ENCODE measurements at places on chromosomes 12 and 14.

- no peak for DNase-seq
Observed at GRCh38 chr12:58253663-58254062, 312.3 kb downstream of the ATP23 start.

- DNase-seq, result no peak
Observed at GRCh38 chr12:61694214-61694613, 566.0 kb upstream of the USP15 start.

GRCh38 chr12:172732-173161 is 41.2 kb downstream of the SLC6A12 start:
- no peak for DNase-seq

- no peak for DNase-seq
Observed at GRCh38 chr14:21989090-21989489, 315.5 kb upstream of the OR4E1 start.

DNA sequence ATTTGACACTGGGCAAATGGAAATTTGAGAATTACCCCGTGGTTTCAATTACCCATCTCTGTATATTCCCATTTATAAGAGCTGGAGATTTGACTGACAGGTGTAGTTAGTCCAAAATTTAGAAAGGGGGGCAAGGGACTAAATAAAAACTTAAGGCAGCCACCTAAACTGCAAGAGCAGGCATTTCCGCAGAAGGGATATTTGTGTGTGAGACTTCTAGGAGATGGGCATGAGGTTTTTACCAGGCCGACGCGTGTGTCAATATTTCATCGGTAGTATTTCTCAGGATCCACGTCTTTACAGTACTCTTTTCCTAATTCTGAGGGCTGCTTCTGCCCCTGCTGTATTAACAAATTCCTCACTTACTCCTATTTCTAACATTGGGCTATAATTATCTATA is 1.4 kb downstream of the FAR2 start:
- DNase-seq, result no peak

GRCh38 chr14:94770251-94770749 is 387 bp upstream of the GSC start:
- DNase-seq, result no peak

DNA sequence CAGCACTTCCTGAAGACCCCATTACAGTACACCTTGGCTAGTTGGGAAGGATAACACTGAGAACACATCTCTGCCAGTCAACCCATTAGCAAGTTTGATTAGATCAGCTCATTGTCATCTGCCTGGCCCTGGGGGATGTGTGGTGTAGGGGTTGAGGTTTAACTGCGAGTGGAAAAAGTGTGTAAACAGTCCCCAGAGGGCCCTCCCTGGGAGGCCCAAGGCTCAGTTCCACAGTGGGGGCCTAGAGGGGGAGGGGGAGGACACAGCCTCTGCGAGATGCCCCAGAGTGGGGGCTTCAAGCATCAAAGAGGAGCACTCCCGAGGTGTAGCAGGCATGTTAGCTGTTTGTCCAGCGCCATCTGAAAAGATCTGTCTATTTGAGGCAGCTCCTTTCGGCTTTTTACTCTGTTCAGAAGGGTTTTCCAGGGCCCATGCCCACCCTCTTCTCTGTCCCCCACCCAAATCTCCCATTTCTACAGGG is 344 bp downstream of the LPAR5 start:
- peak; percentile 43 for DNase-seq

DNA sequence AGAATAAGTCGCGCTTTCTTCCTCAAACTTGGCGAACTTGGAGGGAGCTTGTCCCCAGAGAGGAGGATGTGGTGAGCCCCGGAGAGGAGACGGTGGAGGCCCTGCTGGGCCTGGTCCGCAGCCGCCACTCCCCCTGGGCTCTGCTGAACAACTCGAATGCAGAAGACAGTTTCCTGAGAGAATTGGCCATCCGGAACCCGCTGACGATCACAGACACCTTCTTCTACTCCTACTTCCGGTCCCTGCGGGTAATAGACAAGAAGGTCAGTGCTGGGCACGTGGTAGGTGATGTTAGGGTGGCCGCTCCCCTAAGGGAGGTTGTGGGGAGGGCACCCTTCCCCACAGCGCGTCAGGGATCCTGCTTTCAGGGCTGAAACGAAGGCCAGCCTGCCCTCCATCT is 1.6 kb downstream of the LRRC43 start:
- DNase-seq, result no peak

DNA sequence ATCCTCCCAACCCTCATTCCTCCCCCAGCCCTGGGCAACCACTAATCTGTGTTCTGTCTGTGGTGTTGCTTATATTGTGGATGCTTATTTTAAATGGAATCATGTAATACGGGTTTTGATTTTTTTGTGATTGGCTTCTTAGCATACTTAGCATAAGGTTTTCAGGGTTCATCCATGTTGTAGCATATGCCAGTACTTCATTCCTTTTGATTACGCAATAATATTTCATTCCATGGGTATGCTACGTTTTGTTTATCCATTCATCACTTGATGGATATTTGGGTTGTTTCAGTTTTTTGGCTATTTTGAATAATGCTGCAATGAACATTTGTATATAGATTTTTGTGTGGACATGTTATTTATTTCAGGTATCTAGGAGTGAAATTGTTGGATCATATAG is 82.9 kb downstream of the TSPAN9 start:
- no peak for DNase-seq

DNA sequence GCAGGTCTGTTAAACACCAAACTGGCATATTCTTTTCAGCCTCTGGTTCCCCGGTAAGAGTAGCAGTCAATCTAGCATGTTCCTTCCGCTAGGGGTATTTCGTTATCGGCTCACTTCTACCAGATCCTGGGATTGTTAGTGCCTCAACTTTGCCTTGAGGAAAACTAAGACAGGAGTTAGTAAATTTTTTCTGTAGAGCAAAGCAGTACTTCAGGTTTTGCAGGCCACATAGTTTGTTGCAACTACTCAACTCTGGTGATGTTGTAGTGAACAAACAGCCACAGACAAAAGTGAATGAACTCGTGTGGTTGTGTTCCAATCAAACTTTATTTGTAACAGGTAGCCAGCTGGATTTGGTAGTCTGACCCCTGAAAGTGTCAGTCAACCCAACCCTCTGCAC is 6.3 kb upstream of the CDH24 start:
- no peak for DNase-seq

DNA sequence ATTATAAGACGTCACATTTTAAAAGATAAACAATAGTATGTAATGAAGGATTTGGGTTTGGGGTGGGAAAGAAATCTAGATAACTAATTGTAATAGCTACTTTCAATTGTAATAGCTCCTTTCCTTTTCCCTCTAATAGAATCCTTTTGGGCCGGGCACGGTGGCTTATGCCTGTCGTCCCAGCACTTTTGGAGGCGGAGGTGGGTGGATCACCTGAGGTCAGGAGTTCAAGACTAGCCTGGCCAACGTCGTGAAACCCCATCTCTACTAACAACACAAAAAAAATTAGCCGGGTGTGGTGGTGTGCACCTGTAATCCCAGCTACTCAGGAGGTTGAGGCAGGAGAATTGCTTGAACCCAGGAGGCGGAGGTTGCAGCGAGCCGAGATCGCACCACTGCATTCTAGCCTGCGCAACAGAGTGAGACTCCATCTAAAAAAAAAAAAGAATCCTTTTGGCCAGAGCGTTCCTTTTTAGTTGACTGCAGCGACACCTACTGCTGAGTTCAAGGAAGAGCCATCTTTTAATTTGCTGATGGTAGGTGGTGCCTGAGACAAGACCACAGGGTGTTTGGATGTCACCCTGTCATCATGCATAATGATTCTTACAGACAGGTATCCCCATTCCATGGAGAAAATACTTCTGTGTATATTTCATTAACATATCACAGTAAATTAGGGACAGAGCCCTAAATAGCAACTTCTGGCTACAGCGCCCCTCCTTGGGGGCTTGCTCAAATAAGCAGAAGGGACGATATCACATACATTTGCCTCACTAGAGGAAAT is 79.5 kb downstream of the ARMH4 start:
- peak; percentile 7 for DNase-seq

- peak; percentile 51 for DNase-seq
Observed at GRCh38 chr12:6607751-6608591, 792 bp upstream of the CHD4 start.

DNA sequence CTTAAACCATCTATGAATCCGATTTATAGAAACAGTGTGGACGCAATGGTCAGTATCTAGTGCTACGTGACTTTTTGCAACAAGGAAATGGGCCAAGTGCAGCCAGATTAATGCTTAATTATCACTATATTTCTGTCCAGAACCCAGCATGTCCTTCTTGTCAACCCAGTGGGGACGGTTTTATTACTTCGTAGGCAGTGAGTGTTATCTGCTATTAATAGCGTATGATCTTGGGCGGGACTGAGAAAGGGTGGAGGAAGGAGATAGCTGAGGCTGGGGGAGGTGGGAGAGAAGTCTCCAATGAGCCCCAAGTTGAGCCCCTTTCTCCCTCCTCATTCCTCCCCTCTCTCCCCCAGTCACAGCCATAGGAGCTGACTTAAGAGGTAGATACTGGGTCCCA is 59.7 kb upstream of the FAM222A start:
- no peak for DNase-seq

GRCh38 chr12:81208187-81208911 is 130.5 kb downstream of the ACSS3 start:
- DNase-seq, result no peak

DNA sequence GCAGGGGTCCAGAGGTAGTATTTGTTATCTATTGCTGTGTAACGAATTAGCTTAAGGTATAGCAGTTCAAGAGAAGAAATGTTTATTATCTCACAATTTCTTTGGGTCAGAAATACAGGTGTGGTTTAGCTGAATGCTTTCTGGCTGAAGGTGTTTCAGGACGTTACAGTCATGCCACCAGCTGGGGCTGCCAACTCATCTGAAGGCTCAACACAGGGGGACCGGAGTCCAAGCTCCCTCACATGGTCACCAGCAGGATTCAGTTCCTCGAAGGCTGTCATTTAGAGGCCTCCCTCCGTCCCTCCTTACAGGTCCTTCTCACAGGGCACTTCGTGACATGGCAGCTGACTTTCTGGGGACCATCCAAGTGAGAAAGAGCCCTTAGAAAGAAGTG is 37.5 kb upstream of the SINHCAF start:
- no peak for DNase-seq

DNA sequence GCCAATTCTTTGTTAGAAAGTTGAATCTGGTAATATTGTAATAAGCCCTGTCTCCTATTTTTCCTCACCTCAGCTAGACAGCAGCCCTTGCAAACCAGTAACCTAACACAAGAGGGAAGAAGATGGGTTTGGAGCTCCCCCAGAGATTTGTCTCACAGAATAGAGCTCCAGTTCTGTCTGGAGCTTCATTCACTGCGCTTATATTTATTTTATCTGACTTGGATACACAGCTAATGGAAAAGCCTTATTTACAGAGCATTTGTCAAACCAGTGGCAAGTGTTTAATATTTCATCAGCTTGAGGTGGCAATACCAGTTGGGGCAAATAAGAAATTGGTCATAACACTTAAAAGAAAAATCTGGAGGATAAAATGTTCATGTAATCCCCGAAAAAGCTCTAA is 1094.0 kb downstream of the FSCB start:
- DNase-seq, result no peak

- DNase-seq, result no peak
Observed at GRCh38 chr12:102388469-102388868, 91.9 kb downstream of the IGF1 start.

GRCh38 chr12:94260717-94261116 is 112.3 kb downstream of the PLXNC1 start:
- DNase-seq, result no peak

- DNase-seq, result no peak
Observed at GRCh38 chr12:13101821-13102375, 1.6 kb downstream of the GSG1 start.

DNA sequence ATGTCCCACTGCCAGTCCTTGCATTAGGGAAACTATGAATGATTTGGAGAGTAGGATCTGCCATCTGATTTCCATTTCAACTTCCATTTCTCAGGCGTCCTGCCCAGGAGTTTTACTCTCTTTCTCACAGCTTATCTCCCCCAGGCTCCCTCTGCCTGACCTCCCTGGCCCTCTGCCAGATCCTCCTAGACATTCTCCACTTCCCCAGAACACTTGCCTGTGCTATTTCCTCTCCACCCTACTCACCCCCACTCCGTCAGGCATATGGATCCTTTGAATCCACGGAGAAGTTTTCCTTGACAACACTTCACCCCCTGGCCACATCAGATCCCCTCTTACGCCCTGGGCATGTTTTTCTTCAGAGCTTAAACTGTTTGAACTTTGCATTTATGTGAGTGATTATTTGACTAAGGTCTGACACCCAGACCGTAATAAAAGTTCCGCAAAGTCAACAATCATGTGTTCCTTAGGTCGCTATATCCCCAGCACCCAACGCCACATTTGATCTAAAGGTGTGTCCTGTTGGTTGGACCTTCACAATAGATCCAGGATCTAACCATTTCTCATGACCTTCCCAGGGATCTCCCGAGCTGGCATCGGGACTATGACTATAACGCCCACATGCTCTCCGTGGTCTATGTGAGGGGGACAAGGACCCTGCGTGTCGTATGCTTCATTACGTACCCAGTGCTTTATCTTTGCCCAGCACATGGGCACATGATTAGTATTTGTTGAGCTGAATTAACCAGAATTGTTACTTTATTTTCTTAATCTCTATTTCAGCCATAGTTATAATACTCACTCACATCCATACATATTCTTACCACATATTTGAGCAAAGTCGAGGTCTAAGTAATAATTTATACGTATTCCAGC is 255.8 kb upstream of the FOXN3 start:
- DNase-seq, result no peak

DNA sequence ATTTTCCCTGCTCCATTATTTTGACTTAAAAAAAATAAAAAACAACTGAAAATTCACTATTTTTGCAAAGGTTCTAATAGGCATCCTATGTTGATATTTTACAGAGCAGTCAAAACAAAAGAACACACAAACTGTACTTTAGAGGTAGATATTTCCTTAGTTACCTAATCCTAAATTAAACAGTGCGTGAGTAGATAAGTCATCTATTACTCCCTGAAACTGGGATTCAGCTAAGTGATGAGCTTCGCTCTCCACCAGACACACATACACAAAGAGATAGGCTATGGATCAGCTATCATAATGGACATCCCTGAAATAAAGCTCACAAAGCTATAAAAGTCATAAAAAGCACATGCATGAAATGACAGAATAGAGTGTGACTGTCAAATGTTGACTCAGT is 398.7 kb downstream of the SOX5 start:
- DNase-seq, result no peak

DNA sequence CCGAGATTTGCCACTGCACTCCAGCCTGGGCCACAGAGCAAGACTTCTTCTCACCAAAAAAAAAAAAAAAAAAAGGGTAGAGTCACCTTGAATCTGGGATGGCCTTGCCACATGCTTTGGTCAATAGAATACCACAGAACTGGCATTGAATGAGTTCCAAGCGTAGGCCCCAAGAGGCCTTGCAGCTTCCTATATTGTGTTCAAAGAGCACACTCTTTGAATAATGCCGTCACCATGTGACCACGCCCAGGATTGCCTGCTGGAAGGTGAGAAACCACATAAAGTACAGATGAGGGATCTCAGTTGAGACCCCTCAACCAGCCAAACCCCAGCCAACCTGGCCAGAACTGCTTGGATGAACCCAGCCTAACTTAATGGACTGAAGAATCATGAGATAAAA is 239.2 kb upstream of the AMIGO2 start:
- DNase-seq, result no peak

GRCh38 chr12:68303850-68304249 is 28.3 kb downstream of the MDM1 start:
- DNase-seq, result no peak

- no peak for DNase-seq
Observed at GRCh38 chr14:30585204-30585603, 26.2 kb downstream of the G2E3 start.

All from stimulated activated CD4-positive, alpha-beta T cell treated with anti-CD3 and anti-CD28 coated beads, Interleukin-12 subunit alpha, Interleukin-12 subunit beta, amount 100 ng/mL, for 4 hours (primary cell).